ENCODE measurements at places on chromosomes 7 and 10.

DNA sequence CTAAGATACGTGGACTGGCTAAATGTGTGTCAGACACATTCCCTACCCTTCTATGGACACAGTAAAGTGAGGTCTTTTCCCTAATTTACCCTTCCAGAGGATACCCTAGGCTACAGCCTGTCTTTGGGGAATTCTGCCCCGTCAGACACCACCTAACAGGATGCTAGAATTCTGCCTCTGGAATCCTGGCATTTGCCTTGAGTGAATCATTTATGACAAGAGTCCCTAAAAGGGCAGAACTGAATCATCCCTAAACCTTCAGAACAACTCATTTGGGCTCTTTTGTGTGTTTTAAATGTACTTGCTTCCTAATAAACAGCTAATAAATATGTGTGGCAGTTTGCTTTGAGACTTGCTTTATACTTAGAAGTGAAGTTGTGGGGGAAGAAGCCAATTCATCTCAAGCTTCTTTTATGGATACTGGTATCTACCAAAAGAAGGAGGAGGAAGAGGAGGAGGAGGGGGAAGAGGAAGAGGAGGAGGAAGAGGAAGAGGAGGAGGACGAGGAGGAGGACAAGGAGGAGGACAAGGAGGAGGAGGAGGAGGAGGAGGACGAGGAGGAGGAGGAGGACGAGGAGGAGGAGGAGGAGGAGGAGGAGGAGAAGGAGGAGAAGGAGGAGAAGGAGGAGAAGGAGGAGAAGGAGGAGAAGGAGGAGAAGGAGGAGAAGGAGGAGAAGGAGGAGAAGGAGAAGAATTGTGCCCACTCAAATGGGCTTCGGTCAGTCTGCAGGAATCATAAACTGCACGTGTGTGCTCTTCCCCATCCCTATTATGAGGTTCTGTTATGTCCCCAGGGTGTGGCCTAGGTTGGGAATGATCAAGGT is 27.1 kb downstream of the PARP12 start:
- no peak for DNase-seq

DNA sequence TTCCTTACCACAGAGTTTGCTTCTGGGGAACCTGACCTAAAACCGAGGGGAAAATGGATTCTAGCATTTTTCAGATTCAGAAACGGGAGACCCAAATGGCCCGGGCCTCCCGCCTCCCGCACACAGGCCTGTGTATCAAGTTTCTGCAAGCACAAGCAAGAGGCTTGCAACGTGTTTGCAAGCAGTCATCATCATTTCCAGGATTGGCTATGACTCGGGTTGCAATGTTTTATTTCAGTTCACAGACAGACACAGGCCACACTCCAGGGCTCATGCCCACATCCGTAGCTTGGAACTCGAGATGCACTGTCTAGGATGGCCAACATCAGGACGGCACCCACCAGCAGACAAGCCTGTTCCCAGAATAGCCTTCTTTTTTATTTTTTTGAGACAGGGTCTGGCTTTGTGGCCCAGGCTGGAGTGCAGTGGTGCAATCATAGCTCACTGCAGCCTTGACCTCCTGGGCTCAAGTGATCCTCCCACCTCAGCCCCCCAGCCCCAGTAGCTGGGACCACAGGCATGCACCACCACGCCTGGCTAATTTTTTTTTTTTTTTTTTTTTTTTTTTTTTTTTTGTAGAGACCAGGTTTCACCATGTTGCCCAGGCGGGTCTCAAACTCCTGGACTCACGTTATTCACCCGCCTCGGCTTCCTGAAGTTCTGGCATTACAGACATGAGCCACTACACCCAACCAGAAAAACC is 68.1 kb upstream of the FOXK1 start:
- DNase-seq = peak; percentile 64

DNA sequence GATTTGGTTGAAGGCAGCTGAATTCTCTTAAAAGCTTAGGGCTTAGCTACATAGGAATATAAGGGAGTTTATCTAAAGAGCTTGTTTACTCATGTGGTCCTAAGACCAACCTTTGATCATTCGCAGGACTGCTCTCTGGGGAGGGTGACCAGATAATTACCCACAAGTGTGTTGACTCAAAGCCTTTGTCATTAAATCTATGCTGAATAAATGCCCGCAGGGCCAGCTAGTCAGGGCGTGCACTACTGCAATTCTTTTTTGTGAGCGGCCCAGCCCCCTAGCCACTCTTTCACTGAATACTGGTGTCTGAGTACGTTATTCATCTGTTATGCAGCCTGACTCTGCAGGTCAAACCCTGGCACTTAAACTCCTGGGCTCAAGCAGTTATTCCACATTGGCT is 69.6 kb downstream of the AKAP9 start:
- no peak for DNase-seq

GRCh38 chr7:133478591-133479135 is 225.8 kb downstream of the EXOC4 start:
- DNase-seq = no peak

GRCh38 chr10:82319074-82319473 is 444.1 kb downstream of the NRG3 start:
- DNase-seq = peak; percentile 56

DNA sequence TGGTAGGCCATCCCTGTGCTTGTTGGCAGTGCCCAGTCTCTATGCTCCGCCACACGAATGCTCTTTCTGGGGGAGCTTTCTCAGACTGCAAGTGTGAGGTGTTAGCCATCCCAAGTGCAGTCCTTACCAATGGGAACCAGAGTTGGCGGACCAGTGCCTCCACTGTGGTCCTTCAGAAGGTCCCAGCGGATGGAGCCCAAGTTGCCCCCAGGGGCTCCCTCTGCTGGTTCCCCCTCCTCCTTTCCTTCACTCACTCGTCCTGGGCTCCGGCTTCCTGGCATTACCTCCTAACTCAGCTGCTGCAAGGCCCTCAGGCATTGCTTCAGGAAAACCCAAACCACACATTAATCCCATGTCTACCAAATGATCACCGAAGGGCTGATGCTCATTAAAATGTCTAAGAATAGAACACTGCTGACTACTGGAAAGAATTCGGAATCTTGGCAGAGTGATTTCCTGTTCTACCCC is 139.8 kb downstream of the CUBN start:
- DNase-seq = no peak

DNA sequence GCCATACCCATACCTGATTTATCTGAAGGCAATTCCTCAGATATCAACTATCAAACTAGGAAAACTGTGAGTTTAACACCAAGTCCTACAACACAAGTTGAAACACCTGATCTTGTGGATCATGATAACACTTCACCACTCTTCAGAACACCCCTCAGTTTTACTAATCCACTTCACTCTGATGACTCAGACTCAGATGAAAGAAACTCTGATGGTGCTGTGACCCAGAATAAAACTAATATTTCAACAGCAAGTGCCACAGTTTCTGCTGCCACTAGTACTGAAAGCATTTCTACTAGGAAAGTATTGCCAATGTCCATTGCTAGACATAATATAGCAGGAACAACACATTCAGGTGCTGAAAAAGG is 69.0 kb upstream of the RSBN1L start:
- DNase-seq = no peak

- no peak for DNase-seq
Measured at GRCh38 chr10:69421611-69422308, 5.0 kb upstream of the TACR2 start.

Data from right forelimb (tissue), 1 donor.